Stomach (tissue), 19 donors: ENCODE measurements at places on chromosomes 12 and 14.
A peak's percentile ranks its signal among the peaks of the same experiment; 100 is the strongest.

GRCh38 chr12:55659486-55660385 lies 23.0 kb downstream of the OR10P1 start:
- peak; percentile 37 for DNase-seq

DNA sequence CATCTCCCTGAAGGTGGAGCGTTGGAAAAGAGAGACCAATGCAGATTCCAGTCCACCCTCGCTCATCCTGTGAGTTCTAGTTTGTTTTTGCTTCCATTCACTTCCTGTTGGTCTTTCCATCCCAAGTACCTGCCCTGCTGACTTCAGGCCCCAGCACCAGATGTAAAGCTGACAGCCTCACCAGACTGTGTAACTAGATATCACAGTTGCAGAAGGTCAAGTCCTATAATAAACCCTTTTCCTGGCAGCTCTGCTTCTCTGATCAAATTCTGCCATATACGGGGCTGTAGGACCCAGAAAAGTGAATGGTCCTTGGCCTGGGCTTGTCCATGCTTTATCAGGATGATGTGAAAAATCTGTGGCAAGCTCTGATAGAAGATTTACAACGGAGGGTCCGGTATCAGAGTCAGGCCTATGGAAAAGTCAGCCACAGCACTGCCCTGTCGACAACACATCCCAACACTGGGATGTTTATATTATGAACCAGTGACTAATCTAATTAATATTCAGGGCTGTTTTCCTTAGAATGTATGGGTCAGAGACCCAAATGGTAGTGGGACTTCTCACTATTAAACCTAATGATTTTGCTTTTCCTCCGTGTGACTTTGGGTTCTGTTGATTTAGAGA lies 42.1 kb downstream of the CCDC175 start:
- no peak for DNase-seq

DNA sequence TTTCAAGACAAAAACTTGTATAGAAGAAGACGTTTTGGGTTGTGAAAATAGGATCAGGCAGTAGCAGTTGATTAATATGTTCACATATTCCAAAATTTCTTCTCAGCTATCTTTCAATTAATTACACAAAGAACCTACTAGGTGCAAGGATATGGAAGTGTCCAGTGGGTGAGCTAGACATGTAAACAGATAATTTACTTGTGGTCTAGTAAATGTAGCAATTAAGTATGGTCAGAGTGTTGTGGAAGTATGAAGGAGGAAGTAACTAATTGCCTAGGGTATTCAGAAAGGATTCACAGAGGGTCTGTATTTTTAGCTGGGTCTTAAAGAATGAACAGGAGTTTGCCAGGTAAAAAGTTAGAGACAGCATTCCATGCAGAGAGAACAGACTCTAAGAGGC lies 5.9 kb downstream of the GOLGA5 start:
- DNase-seq = no peak

DNA sequence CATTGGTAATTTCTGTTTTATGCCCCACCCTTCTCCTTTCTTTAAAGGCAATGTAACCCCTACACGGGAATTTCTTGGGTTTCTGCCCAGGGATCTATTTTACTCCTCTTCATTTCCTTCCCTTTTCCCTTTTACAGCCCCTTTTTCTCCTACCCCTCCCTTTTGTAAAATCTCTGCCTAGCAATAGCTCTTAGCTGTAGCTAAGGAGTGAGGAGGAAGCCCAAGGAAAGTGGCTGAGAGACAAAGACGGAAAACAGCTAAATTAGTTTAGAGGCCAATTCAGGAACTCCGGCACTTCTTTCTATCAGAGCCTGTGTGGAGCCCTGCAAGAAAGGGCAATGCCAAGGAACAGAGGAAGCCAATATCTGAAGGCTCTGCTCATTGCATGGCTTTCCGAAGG lies 40.3 kb downstream of the SOCS2 start:
- no peak for DNase-seq
